Cortex of kidney (tissue), 1 donor: ENCODE measurements at places on chromosomes 2 and 18.

- DNase-seq, result no peak
Measured at GRCh38 chr18:23861805-23862470, 152.6 kb upstream of the TTC39C start.

- DNase-seq, result no peak
Measured at GRCh38 chr2:46545015-46545839, 65.9 kb downstream of the TMEM247 start.

- DNase-seq, result no peak
Measured at GRCh38 chr2:68466361-68466777, 725 bp downstream of the FBXO48 start.

DNA sequence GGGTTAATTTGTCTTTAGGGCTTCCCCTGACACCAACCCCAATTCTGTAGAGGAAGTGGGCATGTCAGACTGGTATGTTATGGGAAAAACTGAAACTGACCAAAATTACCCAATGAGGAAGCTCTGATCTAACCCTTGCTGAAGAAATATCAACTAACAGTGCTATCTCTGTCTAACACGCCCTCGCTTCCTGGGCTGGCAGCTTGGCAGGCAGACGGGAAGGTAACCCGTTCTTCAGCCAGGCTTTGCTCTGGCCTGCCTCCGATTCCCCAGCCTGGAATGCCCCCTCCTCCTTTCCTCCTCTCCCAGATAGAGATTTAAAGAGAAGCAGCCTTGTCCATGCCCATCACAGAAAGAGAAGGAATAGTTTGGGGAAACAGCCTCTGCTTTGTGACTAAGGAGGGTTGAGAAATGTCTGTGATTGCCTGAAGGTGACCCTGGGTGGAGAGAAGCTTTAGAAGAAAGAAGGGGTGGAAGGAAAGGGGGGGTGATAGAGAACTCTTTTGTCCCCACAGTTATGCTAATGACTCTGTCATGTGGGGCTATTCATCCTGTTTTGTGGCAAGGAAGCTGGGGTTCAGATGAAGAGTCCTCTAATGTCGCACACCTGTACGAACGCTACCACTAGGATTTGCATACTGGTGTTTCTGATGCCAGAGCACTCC is 15.4 kb downstream of the HK2 start:
- no peak for DNase-seq

DNA sequence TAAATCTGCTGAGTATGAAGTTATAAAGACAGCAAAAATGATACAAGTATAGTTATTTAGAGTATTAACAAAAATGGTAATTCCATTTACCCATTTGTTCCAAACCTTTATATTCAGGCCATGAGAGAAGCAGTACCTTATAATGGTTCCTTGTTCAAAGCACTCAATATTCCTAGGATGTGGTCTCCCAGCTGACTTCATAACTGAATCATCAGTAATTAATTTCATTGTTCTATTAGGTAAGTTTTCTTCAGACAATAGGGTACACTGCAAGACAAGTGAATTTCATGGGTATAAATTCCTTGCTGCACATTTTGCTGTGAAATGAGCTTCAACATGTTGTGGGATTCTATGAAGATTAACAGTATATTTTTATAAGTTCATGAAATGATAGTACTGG is 550.8 kb upstream of the ZEB2 start:
- DNase-seq, result no peak

DNA sequence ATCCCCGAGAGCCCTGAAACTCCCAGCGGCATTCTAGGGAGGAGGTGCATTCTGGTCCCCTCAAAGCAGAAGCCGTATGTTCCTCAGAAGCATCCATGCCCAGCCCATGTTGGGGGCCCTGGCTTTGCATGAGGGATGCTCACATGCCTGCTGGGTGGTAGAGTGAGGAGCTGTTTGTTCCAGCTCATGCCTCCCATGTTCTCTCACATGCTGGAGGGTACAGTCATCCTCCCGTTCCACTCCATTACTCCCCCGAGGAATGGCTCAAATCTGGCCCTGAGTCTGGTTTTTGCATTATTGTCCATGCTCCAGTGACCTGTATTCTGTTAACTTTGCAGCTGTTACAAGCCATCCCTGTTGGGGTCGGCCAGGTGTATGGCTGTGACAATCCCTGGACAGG is 24.1 kb downstream of the SLC14A2 start:
- DNase-seq, result no peak

DNA sequence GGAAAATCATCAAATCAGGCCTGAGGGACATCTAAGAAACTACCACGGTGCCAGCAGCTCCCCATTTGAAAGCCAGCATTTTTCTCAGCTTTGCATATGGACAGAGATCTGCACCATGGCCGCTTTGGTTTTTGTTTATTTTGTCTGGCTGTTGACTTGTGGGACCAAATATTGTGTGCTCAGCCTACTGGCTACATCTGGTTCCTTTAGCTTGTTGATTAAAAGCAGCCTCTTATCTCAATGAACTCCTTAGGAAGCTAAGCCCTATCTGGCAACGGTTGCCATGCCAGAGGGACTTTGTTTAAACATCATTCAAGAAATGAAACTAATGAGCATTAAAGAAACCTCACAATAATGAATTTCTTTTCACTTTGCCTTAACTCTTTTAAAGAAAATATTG is 32.4 kb upstream of the CCDC150 start:
- DNase-seq, result no peak

GRCh38 chr2:128654408-128654807 is 335.7 kb upstream of the HS6ST1 start:
- DNase-seq, result no peak

DNA sequence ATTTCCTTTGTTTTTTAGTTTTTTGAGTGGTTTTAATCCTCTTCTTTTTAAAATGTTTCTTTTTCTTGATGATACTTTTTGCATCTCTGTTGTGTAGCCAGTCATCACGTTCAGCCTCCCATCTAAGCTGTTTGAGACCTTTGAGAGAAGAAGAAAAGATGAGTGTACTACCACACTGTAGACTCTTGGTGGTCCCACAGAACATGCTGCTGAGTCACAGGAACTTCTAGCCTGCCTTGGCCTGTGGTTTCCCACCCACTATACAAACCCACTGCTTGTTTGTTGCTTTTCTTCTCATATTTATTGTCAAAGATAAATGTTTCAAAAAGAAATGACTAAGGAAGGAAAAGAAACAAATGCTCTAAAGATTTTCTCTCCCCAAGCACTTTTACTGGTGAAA is 5.5 kb downstream of the CEBPZOS start:
- DNase-seq, result no peak

DNA sequence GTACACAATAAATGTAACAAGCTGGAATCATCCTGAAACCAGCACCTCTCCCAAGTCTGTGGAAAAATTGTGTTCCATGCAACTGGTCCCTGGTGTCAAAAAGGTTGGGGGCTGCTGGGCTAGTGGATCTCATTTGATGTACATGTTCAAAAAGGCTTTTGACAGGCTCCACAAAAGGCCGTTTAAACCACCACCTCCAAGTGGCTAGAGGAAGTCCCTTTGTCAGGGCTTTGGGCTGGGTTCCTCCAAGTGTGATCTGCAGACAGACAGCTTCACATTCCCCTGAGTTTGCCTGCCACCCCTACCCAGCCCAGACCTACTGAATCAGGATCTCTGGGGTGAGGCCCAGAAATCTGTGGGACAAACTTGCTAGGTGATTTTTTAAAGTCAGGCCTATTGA is 84.7 kb downstream of the TGFA start:
- no peak for DNase-seq

DNA sequence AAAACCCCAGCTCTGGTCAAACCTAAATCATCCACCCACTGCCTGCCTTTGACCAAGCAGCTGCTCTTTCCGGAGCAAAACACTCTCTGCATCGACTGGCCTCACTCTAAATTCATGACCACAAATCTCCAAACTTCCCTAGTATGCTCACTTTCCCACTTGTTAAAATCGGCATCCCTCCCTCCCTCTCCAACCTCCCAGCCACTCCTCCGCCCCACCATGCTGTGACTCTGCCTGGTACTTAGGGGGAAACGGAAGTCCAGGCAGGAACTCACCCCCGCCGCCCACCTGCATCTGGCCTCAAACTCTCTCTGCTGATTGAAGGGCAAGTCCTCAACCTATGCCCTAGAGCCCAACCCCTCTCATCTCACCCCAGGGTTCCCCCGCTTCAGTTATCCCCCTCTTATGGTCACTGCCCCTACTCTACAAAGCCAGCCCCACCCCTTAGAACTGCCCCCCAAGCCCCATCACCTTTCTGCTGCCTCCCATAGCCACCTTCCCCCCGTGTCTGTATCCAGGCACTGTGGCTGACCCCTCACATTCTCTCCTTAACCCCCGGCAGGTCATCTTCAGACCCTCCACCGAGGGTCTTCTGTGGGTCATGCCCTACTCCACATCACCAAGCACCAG is 3.8 kb upstream of the ADRA2B start:
- DNase-seq, result no peak

DNA sequence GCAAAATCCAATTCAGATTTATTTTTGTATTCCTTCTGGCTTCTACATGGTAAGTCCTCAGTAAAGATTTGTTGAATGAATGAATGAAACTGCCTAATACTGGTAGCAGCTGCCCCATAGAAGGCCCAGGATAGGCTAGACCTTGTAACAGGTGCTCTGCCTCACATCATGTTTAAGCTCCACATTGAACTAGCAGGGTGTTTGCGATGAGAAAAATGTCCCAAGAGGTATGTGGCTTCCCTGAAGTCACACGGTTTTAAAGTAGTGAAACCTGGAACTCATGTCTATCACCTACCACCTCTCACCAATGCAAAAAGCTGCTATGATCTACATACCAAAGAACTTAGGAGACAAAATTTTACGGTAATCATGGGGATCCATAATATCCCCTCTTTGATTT is 765 bp upstream of the LHCGR start:
- no peak for DNase-seq

DNA sequence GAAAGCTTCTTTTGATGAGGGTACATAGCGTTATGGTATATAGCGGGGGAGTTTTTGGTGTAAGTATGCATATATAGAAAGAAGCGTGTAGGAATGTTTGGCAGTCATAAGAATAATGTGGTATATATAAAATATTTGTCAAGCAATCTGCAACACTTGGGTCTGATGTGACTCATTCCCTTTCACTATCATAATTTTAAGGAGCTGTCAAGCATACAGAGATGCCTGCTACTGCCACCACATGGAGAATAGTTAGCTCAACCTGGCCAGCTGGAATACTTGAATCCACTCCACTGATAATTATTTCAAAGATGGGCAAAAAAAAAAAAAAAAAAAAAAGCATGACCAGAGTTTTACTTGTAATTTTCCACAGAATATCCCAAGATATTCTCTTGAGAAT is 559.8 kb upstream of the REG3G start:
- no peak for DNase-seq

GRCh38 chr2:650343-651310 is 26.6 kb downstream of the TMEM18 start:
- DNase-seq, result no peak

DNA sequence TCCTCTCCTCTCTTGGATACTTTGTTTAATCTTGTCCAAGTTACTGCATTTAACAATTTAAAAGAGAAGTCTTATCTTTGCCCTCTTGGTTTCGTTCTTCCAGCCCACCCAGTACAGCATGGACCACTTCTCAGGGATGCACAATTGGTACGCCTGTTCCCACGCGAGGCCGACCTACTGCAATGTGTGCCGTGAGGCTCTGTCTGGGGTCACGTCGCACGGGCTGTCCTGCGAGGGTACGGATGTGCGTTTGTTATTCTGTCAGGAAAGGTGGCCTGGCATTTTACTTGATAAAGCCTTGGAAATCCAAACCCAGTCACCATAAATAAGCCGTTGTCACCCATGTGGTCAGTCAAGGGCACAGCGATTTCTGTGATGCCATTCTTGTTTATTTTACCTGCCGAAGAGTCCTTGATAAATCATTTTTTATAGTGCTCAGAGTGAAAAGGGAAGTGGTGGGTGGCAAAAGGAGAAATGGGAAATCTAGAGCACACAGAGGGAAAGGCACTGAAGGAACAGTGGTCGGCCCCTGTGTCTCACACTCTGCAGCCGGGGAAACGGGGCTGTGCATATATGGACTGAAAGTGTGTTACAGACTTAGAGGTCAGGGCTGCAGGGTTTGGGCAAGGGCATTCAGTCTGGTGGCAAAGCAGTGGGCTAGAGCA is 80.5 kb downstream of the DGKD start:
- DNase-seq, result no peak

GRCh38 chr2:122583159-122583917 is 827.9 kb downstream of the TSN start:
- no peak for DNase-seq

DNA sequence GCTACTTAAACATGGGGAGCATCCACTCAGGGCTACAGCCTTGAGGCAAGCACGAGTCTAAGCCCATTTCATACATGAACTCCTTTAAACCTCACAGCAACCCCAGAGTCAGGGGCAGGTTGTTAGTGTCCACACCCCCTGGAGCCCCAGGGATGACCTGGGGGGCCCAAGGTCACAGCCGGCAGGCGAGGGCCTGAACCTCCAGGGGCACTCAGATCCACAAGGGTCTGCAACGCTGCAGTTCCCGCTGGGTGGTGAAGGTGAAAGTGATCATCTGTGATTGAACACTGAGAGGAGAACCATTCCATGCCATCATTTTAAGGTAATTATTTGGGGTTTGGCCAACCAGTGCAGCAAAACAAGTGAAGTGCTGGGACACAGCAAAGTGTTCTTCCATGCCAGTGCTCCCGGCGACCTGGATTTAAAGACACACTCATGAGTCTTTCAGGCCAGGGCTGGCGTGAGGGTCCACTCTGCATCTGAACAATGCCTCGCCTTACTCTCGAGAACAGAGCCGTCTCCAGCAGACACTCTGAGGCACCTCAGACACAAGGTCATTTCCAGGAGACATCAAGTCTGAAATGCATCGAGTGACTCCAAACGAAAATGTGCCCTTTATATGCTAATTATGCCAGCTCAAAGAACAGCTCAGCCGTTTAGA is 61.6 kb upstream of the SNTG2 start:
- DNase-seq, result no peak

- DNase-seq, result no peak
Measured at GRCh38 chr2:211453311-211453887, 897.0 kb downstream of the CPS1 start.
